T-helper 1 cell (primary cell): ENCODE measurements at places on chromosomes 7 and 10.
A peak's percentile ranks its signal among the peaks of the same experiment; 100 is the strongest.

- no peak for DNase-seq
Measured at GRCh38 chr7:95269640-95270039, 54.7 kb downstream of the PON1 start.

DNA sequence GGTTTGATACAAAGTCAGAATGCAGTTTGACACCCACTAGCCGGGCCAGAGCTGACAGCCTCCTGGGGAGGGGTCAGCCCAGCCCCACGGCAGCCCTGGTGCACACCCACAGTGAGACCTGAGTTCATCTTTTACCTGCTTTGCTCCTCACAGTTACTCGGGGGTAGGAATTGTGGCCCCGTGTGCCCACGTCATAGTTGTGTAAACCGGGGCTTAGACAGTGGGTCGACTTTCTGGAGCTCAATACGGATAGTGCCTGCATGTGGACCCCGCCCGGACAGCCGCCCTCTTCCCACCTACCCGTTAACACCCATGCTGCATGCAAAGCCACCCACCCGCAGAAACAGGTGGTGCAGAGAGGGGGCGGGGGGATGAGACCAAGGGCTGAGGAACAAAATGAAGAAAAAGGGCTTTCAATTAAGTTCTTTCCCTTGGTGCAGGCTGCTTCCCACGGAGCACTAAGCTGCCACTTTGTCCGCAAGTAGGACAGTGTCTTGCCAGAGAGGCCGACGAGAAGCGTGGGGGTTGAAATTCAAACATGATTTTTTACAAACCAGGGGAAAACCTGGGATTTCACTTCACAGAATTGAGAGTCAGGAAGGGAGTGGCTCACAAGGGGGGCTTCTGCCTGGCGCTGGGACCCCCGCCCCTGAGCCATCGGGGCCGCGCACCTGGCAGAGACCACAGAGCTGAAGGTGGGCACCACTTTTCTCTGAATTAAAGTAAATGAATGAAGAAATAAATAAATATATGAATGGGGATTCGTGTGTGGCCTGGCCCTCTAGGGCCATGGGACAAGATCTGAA, 24.6 kb upstream of the FOXL3 start:
- peak; percentile 5 for DNase-seq

DNA sequence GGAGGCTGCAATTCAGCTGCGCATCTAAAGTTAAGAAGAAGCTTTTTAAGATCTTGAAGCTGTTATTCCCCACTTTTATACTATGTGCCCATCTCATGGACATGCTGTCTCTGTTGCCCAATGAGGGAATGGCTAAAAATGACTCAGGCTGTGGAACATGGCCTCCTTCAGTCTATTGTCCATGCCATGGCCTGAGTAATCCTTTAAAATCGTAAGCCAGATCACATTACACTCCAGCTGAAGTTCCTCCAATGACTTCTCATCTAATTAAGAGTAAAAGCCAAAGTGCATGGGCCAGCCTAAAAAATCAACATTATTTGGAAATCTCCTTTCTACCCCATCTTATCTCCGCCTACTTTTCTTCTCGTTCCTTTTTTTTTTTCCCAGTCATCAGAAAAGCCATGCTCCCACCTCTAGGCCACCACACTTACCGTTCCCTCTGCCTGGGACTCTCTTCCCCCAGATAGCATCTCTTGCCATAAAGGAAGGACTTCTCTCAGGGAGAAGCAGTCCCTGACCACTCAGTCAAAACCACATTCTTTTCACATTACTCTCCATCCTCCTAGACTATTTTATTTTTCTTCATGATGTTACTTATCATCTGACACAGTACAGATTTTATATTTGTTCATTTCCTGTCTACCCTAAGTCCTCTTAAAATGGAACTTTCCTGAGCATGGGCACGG, 337.4 kb downstream of the PRPF18 start:
- no peak for DNase-seq

- no peak for DNase-seq
Measured at GRCh38 chr7:24123076-24123475, 160.9 kb upstream of the NPY start.

GRCh38 chr10:44558521-44558920, 173.6 kb upstream of the CXCL12 start:
- DNase-seq, result no peak

DNA sequence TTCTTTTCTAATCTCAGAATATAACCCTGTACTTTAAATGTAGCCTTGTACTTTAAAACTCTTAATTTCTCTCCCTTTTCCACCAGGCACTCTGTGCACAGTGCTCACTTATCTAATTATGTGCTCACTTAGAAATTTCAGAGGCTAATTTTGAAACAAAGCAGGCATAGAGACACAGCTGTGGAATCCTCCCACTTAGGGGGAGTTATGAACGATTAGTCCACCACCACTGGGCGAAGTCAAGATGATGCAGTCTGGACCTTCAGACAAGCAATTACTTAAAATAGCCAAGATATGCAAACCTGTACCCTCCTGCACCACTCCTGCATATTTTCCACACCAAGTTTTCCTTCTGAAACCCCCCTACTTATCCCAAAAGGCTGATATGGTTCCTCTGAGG, 143.0 kb downstream of the STK31 start:
- no peak for DNase-seq

- no peak for DNase-seq
Measured at GRCh38 chr7:78232806-78233205, 434.2 kb downstream of the PHTF2 start.

DNA sequence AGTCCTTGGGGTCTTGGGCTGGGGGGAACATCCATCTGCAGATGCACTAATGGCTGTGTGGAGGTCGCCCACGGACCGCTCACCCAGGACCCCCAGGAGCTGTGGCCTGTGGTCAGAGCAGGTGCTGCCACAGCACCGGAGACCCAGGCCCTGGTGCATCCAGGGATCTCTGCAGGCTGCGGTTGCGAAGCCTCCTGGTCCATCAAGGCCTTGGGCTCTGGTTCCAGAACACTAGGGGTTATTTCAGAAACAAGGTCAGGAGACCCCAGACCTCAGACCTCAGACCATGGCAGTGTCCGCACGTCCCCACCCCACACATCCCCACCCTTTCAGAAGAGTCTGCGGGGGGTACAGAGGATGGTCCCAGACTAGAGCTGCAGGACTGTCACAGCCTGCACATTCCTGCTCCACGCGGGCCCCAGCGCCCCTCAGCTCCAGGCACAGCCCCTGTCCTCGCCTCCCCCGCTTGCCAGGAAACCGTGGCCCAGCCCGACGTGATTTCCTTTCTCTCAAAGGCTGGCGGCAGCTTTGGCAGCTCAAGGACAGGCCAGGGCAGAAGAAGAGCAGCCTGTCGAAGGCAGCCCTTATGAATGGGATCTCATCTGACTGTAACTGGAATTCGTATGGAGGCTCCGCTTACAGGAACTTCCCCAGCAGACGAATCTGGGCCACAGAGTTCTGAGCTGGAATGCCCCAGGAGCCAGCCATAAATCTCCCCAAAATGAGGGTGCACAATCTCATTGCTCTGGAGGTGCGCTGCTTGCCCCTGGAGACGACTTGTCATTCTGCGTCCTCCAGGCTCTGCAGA, 136.2 kb upstream of the RET start:
- no peak for DNase-seq

DNA sequence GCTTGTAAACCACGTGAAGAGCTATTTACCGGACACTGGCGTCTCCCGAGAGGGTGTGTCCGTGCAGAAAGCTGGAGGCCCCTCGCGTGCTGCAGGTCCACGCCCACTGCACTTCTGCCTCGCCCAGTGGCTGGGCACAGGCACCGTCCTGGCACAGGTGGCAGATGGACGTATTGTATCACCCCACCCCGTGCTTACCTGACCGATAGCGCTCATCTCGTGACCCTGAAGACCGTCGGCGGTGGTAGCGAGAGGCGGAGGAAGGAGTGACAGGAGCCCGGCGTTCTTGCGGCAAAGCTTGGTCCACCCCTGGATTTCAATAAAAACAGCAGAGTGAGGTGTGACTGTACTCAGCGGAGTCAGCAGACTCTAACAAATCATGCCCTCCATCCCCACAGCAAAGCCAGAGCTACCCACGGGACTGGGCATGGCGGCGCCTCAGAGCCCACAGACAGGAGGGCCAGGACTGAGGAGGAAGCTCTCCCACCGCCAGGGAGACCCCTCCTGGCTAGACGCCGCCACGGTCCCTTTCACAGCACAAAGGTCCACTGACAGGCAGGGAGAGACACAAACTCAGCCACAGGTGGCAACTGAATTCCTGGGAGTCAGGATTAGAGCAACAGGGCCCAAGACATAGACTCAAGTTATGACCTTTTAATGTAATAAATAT, 217.1 kb downstream of the DIP2C start:
- DNase-seq, result no peak

DNA sequence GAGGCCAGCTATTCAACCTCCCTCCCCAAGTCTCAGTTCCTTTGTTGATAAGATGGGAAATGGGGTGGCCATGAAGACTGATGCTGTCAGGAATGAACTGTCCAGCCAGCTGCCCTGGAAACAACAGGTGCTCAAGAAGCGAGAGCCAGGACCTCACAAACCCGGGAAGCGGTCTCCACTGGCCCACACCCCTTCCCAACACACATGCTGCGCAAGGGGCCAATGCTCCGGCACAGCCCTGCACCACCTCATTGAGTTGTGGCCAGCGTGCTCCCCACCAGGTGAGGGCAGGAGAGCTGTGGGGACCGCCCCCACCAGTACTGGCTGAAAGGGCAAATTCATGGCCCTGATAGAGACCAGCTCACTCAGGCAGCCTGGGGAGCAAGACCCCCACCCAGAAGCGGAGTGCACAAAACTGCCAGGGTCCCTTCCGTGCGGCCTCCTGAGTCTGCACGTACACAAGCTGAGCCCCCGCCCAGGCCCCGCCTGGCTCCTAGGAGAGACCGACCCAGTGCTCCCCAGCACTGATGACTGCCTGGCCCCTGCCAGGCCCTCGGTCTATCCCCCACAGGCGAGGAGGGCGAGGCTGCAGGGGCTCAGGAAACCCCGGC, 216.6 kb downstream of the MAD1L1 start:
- no peak for DNase-seq

DNA sequence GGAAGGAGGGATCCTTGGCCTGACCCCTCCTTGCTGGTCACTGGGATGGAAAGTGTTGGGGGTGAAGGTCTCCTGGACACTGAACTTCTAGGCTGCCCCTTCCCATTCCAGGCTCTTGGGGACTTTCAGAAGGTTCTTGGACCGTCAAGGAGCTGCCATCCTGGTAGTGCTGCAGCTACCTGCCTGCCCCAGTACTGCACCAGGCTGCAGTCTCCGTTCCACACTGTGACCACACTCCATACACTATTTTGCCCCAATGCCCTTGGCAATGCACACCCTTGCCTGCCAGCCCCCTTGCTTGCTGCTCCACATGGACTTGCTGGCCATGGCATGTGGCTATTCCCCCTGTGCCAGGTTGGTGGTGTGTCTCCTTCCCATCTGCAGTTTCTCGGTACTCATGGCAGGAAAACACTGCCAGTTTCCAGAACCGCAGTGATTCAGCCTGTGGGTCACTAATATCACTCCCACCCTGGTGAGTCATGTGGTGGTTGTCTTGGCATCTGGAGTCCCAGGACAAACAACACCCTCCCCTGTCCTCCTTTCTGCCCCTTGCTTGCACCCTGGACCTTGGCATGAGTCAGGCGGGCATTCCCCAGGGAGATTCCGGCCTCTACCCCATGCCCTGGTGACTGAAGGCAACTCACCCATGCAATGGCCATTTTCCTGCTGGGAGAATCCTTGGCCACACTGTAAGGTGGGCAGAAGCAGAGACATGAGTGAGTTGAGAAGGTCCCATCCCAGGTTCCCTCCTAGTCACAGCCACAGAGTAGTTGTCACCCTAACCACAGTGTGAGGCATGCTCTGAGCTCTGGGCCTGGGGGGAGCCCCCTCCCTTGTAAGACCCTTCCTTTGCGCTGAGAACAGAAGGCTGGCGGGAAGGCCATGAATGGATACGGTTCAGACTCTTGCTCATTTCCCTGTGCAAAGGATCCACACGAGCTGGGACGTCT, 32.8 kb downstream of the GOLGA7B start:
- peak; percentile 16 for DNase-seq

DNA sequence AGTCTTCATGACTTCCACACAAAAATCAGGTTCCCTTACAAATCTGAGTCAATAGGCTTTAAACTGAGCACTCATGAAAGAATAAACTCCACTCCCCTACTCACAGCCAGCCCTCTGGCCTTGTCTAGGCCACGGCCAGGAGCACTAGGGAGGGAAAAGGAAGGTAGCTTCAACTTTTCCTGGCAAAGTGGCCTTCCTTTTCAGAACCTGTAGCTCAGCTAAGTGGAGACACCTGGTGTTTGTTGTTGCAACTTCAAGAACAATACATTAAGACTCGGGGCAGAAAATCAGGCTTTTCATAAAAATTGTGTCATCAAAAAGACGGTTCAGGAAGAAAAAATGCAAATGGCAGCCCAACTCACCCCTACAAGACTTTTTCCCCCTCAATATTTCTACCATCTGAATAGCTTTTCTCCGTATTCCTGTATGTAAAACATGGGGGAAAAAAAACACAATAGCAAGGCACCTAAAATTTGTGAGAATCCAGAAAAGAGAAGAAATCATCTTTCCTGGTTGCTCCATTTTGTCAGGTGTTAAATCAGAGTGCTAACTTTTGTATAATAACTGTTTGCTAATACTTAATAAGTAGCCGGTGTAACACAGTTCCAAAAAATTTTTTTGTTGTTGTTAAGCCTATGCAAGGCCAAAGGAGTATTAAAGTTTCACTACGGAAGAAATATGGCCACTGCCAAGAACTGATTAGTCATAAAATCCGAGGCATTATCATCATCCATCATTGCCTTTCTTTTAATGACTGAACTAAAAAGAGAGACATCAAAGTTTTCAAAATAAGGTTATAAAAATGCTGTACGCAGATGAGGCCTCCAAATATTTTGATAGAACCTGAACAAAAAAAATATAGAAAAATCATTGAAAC, 66.2 kb upstream of the ARID5B start:
- DNase-seq, result no peak

GRCh38 chr10:15783941-15784636, 64.4 kb upstream of the ITGA8 start:
- DNase-seq, result no peak

DNA sequence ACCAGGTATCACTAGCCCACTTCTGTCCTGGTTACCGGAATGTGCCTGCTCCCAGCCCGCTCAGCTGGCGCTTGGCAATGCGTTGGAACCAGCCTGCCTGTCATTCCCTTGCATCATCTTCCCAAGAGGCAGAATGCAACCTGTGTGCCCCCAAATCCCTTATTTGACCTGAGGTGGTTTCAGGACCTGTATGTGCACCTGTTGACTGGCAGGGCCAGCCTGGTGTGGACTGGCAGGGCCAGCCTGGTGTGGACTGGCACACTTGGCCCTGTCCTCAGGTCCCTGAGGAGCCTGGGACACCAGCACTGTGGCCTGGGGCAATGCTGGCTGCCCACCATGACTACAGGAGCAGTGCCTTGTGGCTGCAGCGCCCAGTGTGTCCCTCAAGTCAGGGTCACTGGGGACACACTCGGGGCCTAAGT, 38.2 kb downstream of the ZNF467 start:
- no peak for DNase-seq

DNA sequence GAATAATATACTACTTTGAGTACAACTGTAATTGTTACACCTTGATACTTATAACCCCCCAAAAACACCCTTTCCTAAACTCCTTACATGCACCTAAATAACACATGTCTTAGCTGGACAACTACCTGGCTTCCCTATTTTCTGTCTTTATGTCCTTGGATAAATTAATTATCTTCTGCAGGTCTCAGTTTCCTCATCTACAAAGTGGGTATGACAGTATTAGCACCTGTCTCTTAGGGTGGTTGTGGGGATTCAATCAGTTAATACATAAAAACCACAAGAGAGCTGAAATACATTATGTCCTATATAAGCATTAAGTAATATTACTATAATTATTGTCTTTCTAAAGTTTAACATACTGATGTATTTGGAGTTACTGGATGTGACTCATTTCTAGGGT, 10.8 kb downstream of the STEAP2 start:
- DNase-seq, result no peak
